ENCODE measurements at places on chromosomes 5 and 9. TPM values are rescaled to one million over a fixed set of nuclear protein-coding genes. Genes with fewer than 3 reads are reported as not detected.

- no peaks in the 10 kb centered on the region for H3K36me3 ChIP-seq
- H3K4me3 ChIP-seq: no peak overlapping the region
- H3K27ac ChIP-seq: no peak overlapping the region
- H3K27me3 ChIP-seq: peaks cover 5% of the 10 kb centered on the region
- no peaks in the 10 kb centered on the region for H3K4me1 ChIP-seq
These were observed 5.5 kb upstream of the GALNT12 start for GRCh38 chr9:98801969-98802371.

- DNase-seq: no peak
- H3K4me3 ChIP-seq: no peak overlapping the region
- no peaks in the 10 kb centered on the region for H3K4me1 ChIP-seq
- no peaks in the 10 kb centered on the region for H3K36me3 ChIP-seq
- no peak overlapping the region for H3K27ac ChIP-seq
- H3K27me3 ChIP-seq: peaks cover 3% of the 10 kb centered on the region
These were observed 603 bp downstream of the SAXO1 start for GRCh38 chr9:19032406-19032805.

DNA sequence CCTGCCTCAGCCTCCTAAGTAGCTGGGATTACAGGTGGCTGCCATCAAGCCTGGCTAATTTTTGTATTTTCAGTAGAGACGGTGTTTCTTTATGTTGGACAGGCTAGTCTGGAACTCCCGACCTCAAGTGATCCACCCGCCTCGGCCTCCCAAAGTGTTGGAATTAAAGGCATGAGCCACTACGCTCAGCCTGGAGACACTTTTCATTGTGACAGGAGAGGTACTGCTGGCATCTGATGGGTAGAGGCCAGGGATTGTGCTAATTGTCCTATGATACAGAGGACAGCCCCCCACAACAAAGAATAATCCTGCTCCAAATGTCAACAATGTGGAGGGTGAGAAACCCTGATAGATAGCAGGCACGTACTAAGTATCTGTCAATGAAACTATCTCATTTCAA, 91.3 kb upstream of the SLC25A48 start:
- no peak overlapping the region for H3K27ac ChIP-seq
- H3K4me3 ChIP-seq: no peak overlapping the region
- H3K27me3 ChIP-seq: no peaks in the 10 kb centered on the region
- H3K36me3 ChIP-seq: no peaks in the 10 kb centered on the region

DNA sequence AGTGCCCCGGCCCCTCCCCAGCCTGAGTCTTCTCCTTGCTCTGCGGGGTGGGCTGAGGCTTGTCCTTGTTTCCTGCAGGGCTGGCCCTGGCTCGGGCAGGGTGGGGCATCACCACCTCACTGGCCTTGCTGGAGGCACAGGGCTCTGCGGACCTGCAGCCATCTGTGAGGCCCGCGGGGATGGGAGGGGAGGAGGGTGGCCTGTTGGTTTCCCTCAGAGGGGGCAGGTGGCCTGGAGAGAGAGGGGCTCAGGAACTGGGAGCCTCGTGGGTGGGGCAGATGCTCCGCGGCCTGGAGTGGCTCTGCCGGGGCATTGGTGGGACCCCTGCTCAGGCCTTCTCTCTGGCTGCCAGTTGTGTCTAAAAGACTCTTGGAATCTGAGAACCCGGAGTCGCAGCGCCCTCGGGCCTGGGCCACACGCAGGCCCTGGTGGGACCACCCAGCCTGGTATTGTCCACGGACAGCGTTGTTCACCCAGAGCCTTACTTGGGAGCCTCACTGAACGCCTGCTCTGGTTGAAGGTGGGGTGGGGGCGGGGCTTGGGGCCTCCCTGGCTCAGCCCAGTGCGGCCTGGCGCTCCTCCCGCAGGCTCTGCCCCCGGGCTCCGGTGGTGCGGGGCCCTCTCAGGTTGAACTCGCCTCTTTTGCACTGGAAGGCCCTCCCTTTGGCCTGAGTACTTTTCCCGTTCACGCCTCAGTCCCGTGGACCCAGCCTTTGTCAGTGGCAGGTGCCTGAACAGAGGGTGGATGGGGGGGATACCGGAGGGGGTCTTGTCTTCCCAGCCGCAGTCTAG, 111.3 kb downstream of the RXRA start:
- no peak for DNase-seq
- H3K4me3 ChIP-seq: no peak overlapping the region
- H3K27me3 ChIP-seq: no peaks in the 10 kb centered on the region
- H3K36me3 ChIP-seq: no peaks in the 10 kb centered on the region
- peak overlapping the region; percentile 87 for H3K27ac ChIP-seq
- H3K4me1 ChIP-seq: peaks cover 85% of the 10 kb centered on the region

DNA sequence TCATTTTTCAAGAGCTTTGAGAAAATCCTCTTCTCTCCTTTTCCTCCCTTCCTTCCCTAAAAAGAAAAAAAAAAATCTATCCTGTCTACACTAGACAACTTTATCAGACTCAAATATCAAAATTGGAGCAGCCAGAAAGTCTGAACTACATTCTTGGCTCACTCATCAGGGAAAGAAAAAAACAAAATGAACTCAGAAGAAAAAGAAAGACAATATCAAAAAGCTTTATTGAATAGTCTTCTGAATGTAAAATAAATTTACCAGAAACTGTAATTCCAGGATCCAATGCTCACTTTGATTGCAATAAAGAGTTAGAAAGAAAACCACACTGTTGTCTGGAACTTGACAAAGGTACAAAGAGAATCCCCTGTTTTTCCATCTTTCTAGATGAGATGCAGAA, 507.2 kb upstream of the MPDZ start:
- H3K27ac ChIP-seq: peak overlapping the region; percentile 80
- H3K36me3 ChIP-seq: no peaks in the 10 kb centered on the region
- DNase-seq: no peak
- peaks cover 7% of the 10 kb centered on the region for H3K4me1 ChIP-seq

- H3K4me3 ChIP-seq: no peak overlapping the region
- H3K27ac ChIP-seq: no peak overlapping the region
- no peak for DNase-seq
- no peaks in the 10 kb centered on the region for H3K36me3 ChIP-seq
These were observed 357.8 kb upstream of the CCNG1 start for GRCh38 chr5:163079618-163080017.

CAPSL gene
- not detected for total RNA-seq

TRAPPC13 gene
- total RNA-seq: 15.7 TPM

ARL14EPL gene
- total RNA-seq: not detected

- no peak overlapping the region for H3K27ac ChIP-seq
- peaks cover 28% of the 10 kb centered on the region for H3K4me1 ChIP-seq
- DNase-seq: no peak
- H3K36me3 ChIP-seq: no peaks in the 10 kb centered on the region
- H3K27me3 ChIP-seq: no peaks in the 10 kb centered on the region
- no peak overlapping the region for H3K4me3 ChIP-seq
These were observed 62.1 kb downstream of the GADD45G start for GRCh38 chr9:89666950-89667349.

DOK3 gene
- 3.0 TPM for total RNA-seq
